DMS79 treated with DMSO at 0.1 percent for 48 hours (cell line): ENCODE measurements at places on chromosomes 1 and 21.
A peak's percentile ranks its signal among the peaks of the same experiment; 100 is the strongest.

- no peak for DNase-seq
These were observed 85.2 kb downstream of the UCK2 start for GRCh38 chr1:165912638-165913037.

GRCh38 chr1:227169343-227169742, 148.9 kb downstream of the CDC42BPA start:
- no peak for DNase-seq

DNA sequence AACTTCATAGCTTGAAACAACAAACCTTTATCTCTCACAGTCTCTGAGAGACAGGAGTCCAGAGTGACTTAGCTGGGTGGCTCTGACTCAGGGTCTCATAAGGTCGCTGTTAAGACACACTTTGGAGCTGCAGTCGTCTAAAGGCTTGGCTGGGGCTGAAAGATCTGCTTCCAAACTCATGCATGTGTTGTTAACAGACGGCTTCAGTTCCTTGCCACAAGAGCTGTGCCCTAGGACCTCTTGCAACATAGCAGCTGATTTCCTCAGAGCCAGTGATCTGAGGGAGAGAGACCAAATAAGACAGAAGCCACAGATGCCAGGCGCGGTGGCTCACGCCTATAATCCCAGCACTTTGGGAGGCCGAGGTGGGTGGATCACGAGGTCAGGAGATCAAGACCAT, 176.8 kb downstream of the DISC1 start:
- DNase-seq = no peak

GRCh38 chr1:67441183-67441582, 11.0 kb upstream of the SERBP1 start:
- DNase-seq = peak; percentile 25

DNA sequence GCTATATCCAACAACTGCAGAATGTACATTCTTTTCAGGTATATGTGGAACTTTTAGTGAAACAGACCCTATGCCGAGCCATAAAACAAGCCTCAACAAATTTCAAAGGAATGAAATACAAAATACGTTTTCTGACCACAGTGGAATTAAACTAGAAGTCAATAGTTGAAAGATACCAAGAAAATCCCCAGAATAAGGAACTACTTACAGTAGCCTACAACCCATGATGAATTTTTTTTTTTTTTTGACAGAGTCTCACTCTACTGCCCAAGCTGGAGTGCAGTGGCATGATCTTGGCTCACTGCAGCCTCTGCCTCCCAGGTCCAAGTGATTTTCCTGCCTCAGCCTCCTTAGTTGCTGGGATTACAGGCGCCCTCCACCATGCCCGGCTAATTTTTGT, 83.4 kb downstream of the RUNX3 start:
- no peak for DNase-seq

DNA sequence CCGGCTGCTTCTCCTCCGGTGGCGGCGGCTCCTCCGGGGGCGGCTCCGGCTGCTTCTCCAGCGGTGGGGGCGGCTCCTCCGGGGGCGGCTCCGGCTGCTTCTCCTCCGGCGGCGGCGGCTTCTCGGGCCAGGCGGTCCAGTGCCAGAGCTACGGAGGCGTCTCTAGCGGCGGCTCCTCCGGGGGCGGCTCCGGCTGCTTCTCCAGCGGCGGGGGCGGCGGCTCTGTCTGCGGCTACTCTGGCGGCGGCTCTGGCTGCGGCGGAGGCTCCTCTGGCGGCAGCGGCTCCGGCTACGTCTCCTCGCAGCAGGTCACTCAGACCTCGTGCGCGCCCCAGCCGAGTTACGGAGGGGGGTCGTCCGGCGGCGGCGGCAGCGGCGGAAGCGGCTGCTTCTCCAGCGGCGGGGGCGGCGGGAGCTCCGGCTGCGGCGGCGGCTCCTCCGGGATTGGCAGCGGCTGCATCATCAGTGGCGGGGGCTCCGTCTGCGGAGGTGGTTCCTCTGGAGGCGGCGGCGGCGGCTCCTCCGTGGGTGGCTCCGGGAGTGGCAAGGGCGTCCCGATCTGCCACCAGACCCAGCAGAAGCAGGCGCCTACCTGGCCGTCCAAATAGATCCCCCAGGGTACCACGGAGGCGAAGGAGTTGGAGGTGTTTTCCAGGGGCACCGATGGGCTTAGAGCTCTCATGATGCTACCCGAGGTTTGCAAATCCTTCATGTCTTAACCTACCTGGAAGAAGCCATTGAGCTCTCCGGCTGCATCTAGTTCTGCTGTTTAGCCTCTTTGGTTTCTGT, 2.0 kb downstream of the LORICRIN start:
- peak; percentile 60 for DNase-seq

DNA sequence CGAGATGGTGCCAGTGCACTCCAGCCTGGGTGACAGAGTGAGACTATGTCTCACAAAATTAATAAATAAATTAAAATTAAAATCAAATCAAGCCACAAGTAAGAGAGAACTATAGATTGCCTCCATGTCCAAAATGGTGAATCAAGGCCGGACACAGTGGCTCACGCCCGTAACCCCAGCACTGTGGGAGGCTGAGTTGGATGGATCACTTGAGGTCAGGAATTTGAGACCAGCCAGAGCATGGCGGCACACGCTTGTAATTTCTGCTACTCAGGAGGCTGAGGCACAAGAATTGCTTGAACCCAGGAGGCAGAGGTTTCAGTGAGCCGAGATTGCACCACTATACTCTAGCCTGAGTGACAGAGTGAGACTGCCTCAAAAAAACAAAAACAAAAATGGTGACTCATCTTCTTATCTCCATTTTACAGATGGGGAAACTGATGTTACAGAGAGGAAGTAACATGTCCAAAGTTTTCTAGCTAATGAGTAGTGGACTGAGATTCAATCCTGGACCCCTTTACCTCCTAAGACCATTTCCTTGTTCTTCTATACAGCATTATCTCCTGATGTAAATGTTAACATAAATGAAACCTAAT, 99.0 kb upstream of the HNRNPU start:
- no peak for DNase-seq
